ENCODE measurements at places on chromosomes 6 and 20.

DNA sequence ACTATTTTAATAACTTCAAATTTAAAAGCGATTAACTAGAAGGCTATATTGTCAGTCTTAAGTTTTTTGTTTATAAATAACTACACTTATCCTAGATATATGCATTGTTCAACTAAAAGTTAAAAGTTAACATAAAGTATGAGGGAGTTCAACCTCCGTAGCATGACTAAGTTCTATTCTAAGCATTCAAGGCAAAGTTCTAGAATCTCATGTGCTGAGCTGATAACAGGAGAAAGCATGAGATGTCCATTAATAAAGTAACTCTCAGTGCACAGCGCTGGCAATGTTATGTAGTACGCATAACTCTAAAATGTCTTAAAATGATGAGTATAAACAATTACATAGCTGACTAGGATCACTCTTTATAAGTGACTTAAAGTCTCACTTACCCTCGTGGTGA lies 264.8 kb downstream of the RNGTT start:
- DNase-seq, result no peak

- no peak for DNase-seq
Observed at GRCh38 chr6:158717341-158718330, 67.8 kb downstream of the SYTL3 start.

DNA sequence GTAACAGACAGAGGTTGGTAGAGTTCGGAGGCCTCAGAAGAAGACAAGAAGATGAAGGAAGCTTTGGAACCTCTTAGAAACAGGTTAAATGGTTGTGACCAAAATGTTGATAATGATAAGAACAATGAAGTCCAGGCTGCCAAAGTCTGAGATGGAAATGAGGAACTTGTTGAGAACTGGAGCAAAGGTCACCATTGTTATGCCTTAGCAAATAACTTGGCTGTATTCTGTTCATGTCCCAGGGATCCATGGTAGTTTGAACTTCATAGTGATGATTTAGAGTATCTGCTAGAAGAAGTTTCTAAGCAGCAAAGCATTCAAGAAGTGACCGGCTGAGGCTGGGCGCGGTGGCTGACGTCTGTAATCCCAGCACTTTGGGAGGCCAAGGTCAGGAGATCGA lies 11.1 kb upstream of the LSM14B start:
- DNase-seq, result no peak

- no peak for DNase-seq
Observed at GRCh38 chr6:169783401-169783800, 32.0 kb downstream of the ERMARD start.

DNA sequence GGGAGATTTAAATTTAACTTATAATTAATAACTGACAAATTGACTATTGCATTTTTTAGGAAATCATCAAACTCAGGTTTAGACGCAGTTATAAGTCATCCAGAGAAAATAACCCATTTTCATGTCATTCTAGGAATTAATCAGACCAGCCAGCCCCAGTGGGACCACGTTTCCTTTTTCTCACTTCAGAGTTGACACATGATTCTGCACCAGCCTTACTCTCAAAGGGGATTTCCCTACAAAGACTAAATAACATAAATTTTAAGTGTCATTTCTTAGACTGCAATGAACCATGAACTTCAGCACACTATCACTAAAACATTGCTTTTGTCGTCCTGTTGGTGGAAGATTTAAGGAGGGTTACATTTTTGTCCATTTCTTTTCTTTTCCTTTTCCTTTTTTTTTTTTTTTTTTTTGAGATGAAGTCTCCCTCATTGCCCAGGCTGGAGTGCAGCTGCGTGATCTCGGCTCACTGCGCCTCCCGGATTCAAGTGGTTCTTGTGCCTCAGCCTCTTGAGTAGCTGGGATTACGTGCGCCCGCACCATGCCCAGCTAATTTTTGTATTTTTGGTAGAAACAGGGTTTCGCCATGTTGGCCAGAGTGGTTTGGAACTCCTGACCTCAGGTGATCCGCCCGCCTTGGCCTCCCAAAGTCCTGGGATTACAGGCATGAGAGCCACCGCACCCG lies 3.6 kb downstream of the IPCEF1 start:
- DNase-seq, result no peak

GRCh38 chr20:63047267-63047666 lies 40.5 kb upstream of the BHLHE23 start:
- no peak for DNase-seq
